ENCODE measurements at places on chromosomes 2 and 18. TPM values are rescaled to one million over a fixed set of nuclear protein-coding genes. Genes with fewer than 3 reads are reported as not detected.

The PDE11A gene
- total RNA-seq = 0.95 TPM

- no peak for DNase-seq
Measured at GRCh38 chr18:75836516-75836915, 409.0 kb upstream of the SMIM21 start.

GRCh38 chr2:135743860-135744259 lies 2.2 kb downstream of the UBXN4 start:
- DNase-seq = no peak

The CPLX4 gene
- not detected for total RNA-seq

The ANKRD30BL gene
- 18.0 TPM for total RNA-seq

DNA sequence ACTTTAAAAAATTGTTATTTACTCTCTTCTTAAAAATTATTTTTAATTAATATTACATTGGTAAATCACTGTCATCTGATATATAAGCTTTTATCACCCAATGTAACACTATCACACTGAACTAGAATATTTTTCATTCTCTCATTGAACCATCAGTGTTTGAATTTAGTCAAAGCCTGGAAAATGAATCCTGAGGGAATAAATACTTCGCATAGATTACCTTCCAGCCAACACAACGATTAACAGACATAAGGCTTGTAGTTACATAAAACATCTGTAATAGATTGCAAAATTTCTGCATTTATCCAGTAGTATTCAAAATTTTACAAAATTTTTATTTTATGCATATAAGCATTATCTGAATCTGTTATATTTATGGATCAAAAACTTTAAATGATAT lies 314.9 kb downstream of the ERBB4 start:
- DNase-seq = no peak

DNA sequence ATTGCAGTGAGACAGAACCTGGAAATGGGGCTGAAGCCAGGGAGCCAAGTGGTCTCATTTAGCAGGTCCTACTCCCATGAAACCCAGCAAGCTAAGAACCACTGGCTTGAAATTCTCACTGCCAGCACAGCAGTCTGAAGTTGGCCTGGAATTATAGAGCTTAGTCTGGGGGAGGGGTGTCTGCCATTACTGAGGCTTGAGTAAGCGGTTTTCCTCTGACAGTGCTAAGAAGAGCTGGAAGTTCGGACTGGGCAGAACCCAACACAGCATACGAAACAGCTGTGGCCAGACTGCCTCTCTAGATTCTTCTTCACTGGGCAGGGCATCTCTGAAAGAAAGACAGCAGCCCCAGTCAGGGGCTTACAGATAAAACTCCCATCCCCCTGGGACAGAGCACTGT lies 305.7 kb upstream of the SETBP1 start:
- DNase-seq = no peak

GRCh38 chr2:39913648-39914461 lies 134.8 kb upstream of the THUMPD2 start:
- DNase-seq = no peak

- peak; percentile 53 for DNase-seq
Measured at GRCh38 chr2:12716032-12716281, 779 bp upstream of the TRIB2 start.

The LBX2 gene
- total RNA-seq = not detected

The C2orf78 gene
- total RNA-seq = not detected

The OTOS gene
- 4.7 TPM for total RNA-seq

- DNase-seq = no peak
Measured at GRCh38 chr18:2256577-2256976, 314.7 kb downstream of the METTL4 start.

DNA sequence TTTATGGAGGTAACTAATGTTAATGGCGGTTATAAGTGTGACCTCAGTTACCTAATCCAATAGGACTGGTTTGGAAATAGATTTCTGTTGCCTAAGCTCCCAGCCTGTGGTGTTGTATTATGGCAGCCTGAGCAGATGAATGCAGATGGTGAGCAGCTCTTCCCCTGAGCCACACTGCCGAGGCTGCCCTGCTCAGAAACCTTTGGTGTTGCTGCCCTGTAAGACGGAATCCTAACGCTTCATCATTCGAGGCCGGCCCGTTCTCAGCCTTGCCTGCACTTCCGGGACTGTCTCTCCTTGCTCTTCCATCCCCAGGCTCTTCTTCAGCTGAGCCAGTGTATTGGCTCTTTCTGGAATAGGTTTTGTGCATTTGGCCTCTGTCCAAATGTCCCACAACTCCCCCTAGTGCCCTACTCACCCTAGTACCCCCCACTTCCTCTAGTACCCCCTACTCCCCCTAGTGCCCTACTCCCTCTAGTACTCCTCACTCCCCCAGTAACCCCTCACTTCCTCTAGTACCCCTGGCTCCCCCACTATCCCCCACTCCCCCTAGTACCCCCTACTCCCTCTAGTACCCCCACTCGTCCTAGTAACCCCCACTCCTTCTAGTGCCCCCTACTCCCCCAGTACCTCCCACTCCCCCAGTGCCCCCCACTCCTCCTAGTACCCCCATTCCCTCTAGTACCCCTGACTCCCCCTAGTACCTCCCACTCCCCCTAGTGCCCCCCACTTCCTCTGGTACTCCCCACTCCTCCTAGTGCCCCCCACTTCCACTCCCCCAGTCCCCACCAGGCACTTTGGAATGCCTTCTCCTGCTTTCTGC lies 106.0 kb upstream of the TAF1B start:
- DNase-seq = no peak

The DPYSL5 gene
- 94.3 TPM for total RNA-seq

The CRYBA2 gene
- 2.3 TPM for total RNA-seq

GRCh38 chr2:54497763-54498680 lies 41.9 kb downstream of the SPTBN1 start:
- no peak for DNase-seq

DNA sequence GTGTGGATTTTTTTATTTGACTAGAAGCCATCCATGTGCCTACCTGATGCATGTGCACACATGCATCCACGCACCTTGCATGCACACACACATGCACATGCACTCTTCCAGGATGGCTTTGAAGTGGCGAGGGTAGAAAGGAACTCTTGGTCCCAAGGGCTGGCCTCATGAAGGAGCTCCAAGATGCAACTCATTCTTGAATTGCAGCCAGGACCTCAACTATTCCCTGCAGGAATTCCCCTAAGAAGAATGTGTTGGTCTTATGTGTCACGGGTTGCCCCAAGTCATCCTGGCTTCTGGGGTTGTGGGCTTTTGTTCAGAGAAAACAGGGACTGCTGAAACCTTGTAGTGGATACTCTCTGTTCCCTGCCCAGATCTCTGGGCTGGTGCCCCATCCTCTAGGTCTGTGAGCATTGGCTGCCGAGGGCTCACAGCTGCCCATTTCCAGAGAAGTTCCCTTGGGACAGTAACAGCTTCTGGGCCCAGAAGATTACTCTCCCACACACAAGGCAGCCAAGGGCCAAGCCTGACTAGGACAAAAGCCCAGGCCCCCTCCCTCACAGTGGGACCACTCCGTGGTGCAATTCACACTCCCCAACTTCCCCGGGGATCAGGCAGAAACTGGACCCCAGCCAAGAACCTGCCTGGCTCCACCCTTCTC lies 137.6 kb downstream of the COPS8 start:
- DNase-seq = no peak

- DNase-seq = no peak
Measured at GRCh38 chr2:132860220-132860619, 190.2 kb upstream of the LYPD1 start.

The HRH4 gene
- total RNA-seq = not detected

DNA sequence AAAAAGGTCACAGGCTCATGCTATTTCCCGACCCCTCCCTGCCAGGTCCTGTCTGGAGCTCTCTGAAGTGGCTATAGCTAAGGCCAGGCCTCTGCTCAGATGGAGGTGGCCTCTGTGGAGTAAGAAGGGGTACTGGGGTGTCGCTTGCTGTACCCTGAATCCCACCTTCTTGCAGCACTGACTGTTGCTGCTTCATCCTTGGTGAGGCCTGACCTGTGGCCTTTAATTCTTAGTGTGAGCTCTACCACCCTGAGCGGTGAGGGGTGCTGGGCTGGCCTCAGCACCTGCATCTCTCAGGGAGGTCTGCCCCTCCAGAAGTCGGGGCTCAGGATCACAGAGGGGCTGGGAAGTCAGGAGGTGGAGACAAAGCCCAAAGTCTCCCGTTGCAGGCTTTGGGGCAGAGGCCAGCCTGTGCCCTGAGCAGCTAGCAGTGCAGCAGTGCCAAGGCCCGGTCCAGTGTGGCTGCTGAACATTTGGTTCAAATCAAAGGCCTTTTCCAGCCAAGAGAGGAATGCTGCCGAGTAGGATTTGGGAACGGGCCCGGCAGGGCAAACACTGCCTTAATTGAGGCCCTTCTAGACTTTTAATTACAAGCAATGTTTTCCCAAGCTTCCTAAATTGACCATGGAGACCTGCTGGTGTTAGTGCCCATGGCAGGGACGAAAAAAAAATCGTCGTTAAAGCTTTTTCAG lies 133.5 kb upstream of the HAAO start:
- peak; percentile 76 for DNase-seq

The PUM2 gene
- 121 TPM for total RNA-seq

The TUBA4A gene
- total RNA-seq = 199 TPM

- DNase-seq = no peak
Measured at GRCh38 chr2:68251187-68251854, 1.0 kb downstream of the PPP3R1 start.

- DNase-seq = no peak
Measured at GRCh38 chr2:211994806-211995205, 543.8 kb downstream of the ERBB4 start.

DNA sequence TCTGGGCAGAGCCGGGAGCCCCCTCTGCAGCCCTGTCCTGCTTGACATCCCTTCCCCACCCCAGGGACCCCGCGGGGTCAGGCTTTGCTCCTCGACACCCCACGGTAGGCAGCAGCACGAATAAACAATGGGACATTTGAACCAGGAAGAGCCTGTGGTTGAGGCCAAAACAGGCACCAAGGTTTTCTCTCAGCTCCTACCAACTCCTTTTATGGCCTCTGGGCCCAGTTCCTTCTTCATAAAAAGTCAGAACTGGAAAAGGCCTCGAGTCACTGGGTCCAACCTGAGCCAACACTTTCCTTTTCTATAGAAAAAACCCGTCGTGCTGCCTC lies 20.6 kb downstream of the TEX44 start:
- DNase-seq = no peak

DNA sequence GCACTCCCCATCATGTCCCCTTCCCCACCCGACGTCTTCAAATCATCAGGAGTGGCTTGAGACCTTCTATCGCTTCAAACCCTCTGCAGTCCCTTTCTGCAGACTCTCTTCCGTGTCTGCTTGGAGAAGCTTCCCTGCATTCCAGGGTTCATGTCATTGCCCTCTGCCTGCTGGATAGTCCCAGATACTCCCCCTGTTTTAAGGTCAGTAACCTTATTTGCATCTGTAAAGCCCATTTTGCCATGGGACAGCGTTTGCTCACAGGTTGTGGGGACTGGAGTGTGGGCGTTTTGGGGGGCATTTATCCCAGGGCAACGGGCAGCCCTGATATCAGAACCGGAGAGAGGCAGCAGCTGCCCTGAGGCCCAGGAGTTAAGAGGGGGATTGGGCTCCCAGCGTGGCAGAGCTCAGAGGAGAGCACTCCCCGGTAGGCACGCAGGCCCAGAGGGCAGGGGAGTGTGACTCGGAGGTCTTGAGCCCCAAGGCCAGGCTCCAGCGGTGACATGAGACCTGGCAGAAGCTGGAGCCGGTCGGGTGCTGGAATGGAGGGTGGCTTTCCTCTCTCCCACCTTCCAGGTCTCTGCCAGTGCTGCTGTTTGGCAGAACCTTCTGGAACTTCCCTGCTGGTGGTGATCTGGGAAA lies 73.8 kb downstream of the RTP5 start:
- no peak for DNase-seq

DNA sequence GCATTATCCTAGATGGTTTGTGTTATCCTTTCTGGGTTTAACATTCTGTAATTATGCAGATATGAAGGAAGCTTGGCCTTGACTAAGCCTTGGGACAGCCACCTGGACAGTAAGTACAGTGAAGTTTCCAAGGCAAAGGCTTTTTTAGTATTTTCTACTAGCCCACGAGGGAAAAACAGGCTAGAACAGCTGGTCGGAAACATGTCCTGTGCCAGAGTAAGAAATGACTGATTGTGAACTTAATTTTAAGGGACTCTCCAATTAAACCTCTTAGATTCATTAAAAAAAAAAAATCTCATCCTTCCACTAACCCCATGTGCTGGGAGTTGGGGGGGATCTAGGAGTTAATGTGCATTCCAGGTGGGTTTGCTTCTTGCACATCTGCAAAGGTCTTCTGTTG lies 720.8 kb downstream of the SLC4A3 start:
- DNase-seq = no peak

The TEKT4 gene
- 0.17 TPM for total RNA-seq

GRCh38 chr2:151774506-151774905 lies 40.2 kb upstream of the NEB start:
- DNase-seq = no peak

The SLC23A3 gene
- total RNA-seq = 0.42 TPM

- DNase-seq = no peak
Measured at GRCh38 chr2:121128741-121129659, 156.0 kb downstream of the TFCP2L1 start.

DNA sequence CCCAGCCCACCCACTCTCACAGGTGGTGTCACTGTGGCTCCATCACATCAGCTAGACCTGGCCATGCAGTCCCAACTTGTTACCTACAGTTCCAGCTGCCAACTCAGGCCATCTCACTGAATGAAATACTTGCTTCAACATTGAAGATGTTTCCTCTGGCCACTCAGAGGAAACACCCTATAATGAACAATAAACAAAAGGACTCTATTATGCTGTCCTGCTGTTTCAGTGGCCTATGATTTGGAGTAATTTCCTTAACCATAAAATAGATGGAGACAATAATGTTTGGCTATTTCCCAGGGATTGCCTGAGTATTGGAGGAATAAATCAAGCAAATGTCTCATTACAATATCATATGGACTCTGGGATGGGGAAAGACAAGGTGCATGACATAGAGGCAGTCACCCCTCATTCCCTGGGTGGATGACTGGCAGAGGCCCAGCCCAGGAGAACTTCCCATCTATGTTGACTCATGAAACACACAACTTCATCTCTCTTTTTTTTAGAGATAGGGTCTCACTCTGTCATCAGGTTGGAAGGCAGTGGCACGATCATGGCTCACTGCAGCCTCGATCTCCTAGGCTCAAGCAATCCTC lies 134.4 kb downstream of the TGIF1 start:
- DNase-seq = no peak
